LHCN-M2 (cell line): ENCODE measurements at places on chromosomes 13 and 19. TPM values are rescaled to one million over a fixed set of nuclear protein-coding genes. Genes with fewer than 3 reads are reported as not detected.

DNA sequence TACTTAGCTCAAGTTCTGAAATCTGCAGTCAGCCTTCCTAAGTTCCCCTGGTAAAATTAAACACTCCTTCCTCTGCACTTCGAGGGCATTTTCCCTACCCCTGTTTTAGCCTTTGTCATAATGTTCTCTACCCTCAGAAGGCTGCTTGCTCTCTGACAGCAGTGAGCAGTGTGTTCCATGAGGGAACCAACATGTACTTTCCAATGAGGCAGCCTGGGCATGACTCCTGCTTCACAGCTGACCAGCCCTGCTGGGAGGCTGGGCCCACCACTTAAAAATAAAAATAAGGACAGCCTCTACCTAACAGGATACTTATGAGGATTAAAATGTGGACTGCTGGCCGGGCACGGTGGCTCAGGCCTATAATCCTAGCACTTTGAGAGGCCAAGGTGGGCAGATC is 26.4 kb downstream of the RUBCNL start:
- DNase-seq: no peak

DNA sequence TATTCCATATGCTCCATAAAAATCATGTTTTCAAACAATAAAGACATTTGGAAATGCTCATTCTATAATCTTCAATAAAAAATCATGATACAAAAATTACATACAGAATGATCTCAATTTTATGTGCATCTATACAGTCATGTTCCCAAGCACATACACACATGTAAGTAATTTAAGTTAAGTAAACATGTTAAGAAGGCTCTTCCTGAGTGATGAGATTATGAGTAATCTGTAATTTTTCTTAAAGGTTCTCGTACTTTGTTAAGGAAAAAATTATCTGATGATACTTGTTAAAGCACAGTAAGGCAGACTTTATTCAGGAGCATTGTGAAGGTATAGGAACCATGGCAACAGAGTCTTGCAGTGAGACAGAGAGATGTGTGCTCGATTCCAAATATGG is 30.0 kb upstream of the DLEU7 start:
- DNase-seq: no peak

GRCh38 chr19:34189199-34189916 is 17.1 kb downstream of the LSM14A start:
- DNase-seq: no peak

GRCh38 chr19:8648240-8648639 is 17.8 kb downstream of the NFILZ start:
- no peak for DNase-seq

GRCh38 chr13:98318263-98318878 is 141.3 kb upstream of the RNF113B start:
- DNase-seq: no peak

- DNase-seq: peak; percentile 79
Measured at GRCh38 chr13:106533943-106534638, 1.4 kb downstream of the EFNB2 start.

GRCh38 chr19:31270897-31271296 is 78.3 kb downstream of the TSHZ3 start:
- peak; percentile 41 for DNase-seq

- no peak for DNase-seq
Measured at GRCh38 chr13:102122147-102122546, 279.7 kb downstream of the FGF14 start.

DNA sequence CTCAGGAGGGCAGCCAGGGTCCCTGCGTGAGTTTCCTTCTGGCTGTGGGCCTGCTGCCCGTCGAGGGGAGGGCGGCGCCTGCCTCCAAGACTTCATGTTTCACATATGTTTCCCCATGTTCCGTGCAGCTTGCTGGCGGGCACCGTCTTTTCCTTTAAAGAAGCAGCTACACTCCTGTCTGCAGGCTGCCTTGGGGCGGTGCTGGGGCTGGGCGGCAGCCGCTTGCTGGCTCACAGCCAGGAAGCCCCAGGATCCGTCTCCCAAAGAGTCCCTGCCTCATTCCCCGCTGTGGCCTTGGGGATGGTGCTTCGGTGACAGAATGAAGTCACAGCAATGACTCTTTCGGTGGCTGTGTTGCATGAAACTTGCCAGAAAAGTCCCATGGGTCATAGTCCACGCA is 24.9 kb downstream of the PIAS4 start:
- no peak for DNase-seq

DNA sequence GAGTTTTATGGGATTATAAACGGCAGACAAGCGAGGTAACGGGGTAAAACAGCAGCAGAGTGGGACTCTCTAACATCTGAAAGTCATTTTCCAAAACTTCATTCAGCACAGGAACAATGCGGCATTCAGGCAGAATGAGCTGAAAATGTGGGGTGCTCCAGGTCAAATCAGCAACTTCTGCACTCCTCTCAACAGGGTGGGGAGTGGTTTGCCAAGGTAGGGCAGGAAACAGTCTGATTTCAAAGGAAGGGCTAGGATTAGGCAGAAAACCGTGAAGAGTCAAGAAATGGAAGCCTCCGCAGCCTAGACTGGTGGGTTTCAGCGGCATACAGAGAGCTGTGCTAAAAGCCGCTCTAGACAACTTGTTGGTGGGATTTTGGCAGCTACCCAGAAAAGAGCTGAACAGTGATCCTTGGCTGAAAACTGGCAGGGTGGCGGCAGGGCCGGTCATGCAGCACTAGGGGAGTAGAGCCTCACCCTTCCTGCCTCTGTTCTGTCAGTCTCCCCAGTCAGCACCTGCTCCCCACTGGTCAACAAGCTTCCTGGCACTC is 154.2 kb upstream of the KLF12 start:
- DNase-seq: peak; percentile 75

The C19orf81 gene
- not detected in 2 replicates for total RNA-seq

The PROZ gene
- not detected in 2 replicates for total RNA-seq

The CKAP2 gene
- total RNA-seq: 91.8 and 113 TPM in 2 replicates

The RABAC1 gene
- 174 and 241 TPM in 2 replicates for total RNA-seq

The JSRP1 gene
- total RNA-seq: 219 TPM in 2 replicates

The ZNF723 gene
- not detected in 2 replicates for total RNA-seq
